B cell (primary cell): ENCODE measurements at places on chromosomes 3 and 15. TPM values are rescaled to one million over a fixed set of nuclear protein-coding genes. Genes with fewer than 3 reads are reported as not detected.
A peak's percentile ranks its signal among the peaks of the same experiment; 100 is the strongest.

Gene SOX14
- total RNA-seq, result not detected in 2 replicates

Gene VGLL3
- total RNA-seq, result not detected in 2 replicates

Gene CASR
- total RNA-seq, result not detected in 2 replicates

DNA sequence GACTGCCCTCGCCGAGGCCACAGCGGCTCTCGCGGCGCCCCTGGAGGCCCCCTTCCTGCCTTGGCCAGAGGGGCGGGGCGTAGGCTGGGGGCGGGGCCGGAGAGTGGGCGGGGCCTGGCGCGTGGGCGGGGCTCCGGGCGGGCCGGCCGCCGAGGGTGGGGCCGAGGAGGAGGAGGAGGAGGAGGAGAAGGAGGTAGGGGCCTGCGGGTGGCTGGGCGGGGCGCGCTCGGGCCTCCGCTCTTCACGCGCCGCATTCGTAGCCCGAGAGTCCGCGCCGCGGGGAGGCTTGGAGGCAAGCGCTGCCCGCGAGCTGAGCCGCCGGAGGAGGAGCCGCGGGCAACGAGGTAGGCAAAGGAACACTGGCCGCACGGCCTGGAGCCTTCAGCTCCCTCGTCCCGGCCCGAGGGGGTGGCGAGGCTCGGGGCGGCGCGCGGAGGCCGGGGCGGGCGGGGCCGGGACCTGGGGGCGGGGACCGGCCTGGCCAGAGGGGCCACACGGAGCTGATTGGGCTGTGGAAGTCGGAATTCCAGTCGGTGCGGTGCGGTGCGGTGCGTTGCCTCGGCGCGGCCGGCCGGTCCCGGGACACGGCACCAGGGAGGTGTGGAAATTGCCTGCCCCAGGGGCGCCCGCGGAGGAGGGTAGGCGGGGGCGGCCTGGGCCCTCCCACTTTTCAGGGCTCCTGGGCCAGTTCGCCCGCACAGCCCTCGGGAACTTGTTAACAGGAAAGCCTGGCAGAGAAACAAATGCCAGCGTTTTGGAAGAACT lies at the start of gene PPP2R3A:
Gene PPP2R3A, plus strand, starts transcription at position 223 of the 765 bp plus-strand sequence. CDS start 35,771 bp downstream, outside the sequence.
- DNase-seq, result peak; percentile 73

- no peak for DNase-seq
Measured at GRCh38 chr3:20008646-20009045, 3.4 kb downstream of the PP2D1 start.

Gene GP9
- total RNA-seq, result not detected in 2 replicates

Gene ITPKA
- 0.22 TPM in 1 of 2 replicates, not detected in the other for total RNA-seq

GRCh38 chr3:127063916-127064315 lies 81.0 kb downstream of the PLXNA1 start:
- DNase-seq, result no peak

DNA sequence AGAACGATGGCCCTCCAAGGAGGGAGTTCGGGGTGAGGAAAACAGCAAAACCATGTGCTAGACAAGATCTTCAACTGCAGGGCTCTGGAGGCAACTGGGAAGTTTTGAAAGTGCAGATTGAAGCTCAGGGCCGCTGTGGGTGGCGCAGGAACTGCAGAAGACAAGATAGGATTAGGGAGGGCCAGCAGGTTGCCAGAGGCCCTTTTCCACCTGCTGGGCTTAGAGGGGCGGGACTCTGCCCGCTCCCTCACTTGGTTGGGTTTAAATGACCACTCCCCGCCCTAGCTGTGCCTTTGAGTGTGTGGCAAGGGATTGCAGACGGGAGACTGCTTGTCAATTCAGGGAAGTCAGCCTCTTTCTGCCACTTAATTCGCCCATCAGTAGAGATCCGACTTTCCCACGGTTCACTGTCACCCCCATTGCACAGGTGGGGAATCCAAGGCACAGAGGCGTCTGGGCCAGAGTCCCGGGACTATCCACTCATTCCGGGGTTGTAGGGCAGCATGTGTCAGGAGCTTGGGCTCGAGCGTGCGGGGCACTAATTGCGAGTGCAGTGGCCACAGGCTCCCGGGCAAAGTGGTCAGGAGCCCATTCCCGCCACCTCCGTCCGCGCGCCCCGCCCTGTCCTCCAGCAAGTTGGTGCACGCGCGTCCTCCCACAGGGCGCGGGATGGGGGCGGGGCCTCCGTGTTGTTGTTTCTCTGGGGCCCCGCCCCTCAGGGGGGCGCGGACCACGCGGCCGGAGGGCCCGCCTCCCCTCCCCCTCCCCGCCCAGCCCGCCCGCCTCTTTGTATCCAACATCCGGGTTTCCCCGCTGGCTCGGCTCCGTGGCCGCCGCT lies at the start of gene ACVR2B:
Gene ACVR2B, plus strand, starts transcription at position 816 of the 838 bp plus-strand sequence. CDS start 433 bp downstream, outside the sequence.
- DNase-seq, result peak; percentile 51

Gene CFAP20DC
- total RNA-seq, result 0.83 and 1.2 TPM in 2 replicates

DNA sequence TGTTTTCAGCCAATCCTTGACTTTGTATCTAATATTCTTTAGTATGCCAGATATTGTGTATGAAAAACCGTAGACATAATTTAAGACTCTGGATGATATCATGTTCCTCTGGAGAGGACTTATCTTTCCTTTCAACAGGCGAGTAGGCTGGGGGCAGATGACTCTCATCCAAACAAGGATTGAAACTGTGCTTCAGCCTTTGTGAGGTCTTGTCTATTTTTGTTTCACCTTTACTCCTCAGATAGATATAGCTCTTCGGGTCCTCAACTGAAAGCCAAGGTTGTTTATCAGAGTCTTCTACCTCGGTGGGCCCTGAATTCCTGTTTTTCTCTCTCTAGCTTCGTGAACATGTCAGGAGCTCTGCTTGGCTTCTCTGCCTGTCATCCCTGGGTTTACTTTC lies 66.0 kb downstream of the C3orf20 start:
- DNase-seq, result no peak

DNA sequence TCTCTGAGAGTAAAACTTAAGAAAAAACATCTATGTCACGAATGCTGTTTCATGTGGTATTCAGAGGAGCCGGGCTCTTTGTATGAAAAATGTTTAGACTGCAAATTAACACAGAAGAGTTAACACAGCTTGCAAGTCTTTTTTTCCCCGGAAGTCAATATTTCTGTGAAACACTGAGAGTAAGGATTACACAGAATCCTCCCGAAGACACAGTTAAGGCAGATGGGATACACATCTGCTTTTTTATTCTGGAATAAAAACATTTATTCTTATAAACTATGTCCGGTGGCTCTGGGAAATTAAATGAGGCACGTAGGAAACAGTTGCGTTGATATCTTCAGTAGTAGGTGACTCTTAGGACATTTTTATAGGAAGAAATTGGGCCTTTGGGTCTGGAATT lies 180.6 kb downstream of the PTPRG start:
- no peak for DNase-seq

Gene TBL1XR1
- total RNA-seq, result 128 and 138 TPM in 2 replicates

DNA sequence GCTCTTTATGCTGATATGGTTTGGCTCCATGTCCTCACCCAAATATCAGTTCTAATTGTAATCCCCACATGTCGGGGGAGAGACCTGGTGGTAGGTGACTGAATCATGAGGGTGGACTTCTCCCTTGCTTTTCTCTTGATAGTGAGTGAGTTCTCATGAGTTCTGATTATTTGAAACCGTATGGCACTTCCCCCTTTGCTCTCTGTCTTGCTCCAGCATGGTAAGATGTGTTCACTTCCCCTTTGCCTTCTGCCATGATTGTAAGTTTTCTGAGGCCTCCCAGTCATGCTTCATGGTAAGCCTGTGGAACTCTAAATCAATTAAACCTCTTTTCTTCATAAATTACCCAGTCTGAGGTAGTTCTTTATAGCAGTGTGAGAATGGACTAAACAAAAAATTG lies 107.6 kb downstream of the IMPG2 start:
- DNase-seq, result no peak

Gene ATP13A4
- 6.4 and 8.8 TPM in 2 replicates for total RNA-seq

DNA sequence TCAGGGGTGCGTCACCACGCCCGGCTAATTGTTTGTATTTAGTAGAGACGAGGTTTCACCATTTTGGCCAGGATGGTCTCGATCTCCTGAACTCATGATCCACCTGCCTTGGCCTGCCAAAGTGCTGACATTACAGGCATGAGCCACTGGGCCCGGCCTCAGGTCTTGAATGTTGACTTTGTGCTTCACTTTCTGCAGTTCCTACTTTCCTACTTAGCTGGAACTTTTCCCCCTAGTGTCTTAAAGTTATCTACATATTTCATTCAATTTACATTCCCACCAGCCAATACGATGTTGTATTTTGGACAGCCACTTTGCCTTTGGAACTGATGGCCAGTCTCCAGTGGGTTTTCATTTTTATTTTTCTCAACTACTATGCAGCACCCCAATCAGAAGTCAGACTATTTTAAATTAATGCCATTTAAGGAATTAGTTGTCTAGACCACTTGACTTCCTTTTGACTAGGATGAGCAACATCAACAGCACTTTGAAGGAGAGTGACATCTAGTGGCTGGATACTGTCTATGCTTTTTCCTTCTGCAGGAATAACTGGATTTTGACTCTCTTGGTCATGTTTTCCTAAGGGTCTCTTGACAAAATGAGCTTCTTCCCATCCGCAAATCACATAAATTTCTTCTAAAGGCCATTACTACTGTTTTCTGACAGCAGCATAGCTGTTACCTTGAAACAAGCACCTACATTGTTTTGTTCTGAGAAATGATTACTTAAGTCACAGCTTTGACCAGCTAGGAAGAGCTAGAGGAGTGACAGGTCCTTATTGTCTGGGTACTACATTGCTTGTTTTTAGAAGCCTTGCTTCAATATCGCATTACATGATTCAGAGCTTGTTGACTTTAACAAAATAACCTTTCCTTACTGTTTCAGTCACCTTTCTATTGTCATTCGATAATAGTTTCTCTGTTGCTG lies 140.2 kb downstream of the ITPR1 start:
- DNase-seq, result peak; percentile 64

GRCh38 chr3:194689493-194689944 lies 3.8 kb downstream of the FAM43A start:
- DNase-seq, result peak; percentile 45

Gene KBTBD13
- total RNA-seq, result not detected in 2 replicates

GRCh38 chr3:178707311-178708031 lies 171.2 kb downstream of the KCNMB2 start:
- no peak for DNase-seq

DNA sequence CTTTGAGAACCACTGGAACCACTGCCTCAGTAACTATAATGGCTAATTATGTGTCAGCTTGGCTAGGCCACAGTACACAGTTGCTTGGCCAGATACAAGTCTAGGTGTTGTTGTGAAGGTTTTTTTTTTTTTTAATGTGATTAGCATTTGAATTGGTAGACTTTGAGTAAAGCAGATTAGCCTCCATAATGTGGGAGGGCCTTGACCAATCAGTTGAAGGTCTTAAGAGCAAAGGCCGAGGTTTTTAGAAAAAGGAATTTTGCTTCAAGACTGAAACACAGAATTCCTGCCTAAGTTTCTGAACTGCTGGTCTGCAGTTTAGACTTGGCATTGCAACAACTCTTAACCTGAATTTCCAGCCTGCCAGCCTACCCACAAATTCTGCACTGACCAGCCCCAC lies 451.6 kb upstream of the AZI2 start:
- no peak for DNase-seq

Gene CXCR6
- not detected in 2 replicates for total RNA-seq

- no peak for DNase-seq
Measured at GRCh38 chr3:66200147-66200546, 20.7 kb upstream of the SLC25A26 start.

Gene SHC4
- total RNA-seq, result 0.69 and 0.75 TPM in 2 replicates

Gene P3H2
- total RNA-seq, result not detected in 2 replicates

Gene EIF2B5
- total RNA-seq, result 83.8 and 85.9 TPM in 2 replicates

DNA sequence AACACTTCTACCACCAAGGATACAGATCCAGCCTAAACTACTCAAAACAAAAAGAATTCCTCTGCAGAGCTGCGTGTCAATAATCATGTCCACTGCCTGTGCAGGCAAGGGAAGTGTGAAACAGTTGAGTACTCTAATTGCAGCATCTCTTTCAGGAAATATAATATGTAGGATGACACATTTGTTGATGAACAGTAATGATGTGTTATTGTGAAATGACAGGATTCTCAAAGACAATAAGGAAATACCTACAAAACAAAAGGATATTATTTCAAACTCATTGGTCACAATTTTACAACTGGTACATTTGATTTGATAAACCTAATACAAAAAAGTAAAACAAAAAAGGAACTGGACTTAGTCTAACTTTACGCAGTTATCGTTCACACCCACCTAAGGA lies 4.4 kb downstream of the SPG11 start:
- DNase-seq, result no peak

Gene CCDC191
- 47.9 and 52.5 TPM in 2 replicates for total RNA-seq

Gene ISL2
- 0.22 and 0.59 TPM in 2 replicates for total RNA-seq

GRCh38 chr3:85297291-85297690 lies 338.5 kb downstream of the CADM2 start:
- DNase-seq, result no peak
